ENCODE measurements at places on chromosomes 5 and 9.
A peak's percentile ranks its signal among the peaks of the same experiment; 100 is the strongest.

DNA sequence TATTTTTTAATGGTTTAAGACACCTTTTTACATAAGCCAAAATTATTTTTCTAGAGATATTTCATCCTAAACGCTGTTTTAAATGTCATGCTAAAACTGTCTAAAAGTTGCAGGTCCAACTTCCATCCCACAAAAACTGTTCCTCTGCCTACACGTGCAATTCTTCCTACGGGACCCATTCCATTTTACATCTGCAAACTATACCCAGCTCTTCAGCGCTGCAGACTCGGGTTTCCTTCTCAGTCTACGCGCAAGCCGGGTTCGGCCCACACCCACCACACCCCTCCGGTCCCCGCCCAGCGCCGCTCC, 8.7 kb downstream of the RANBP6 start:
- DNase-seq: no peak

GRCh38 chr5:112379542-112380325, 39.3 kb downstream of the EPB41L4A start:
- no peak for DNase-seq

GRCh38 chr9:7892975-7893374, 93.4 kb upstream of the DMAC1 start:
- DNase-seq: no peak

- no peak for DNase-seq
These were observed 136.8 kb downstream of the FRMD3 start for GRCh38 chr9:83401328-83401900.

- DNase-seq: no peak
These were observed 2.1 kb downstream of the RGS3 start for GRCh38 chr9:113465599-113466140.

- no peak for DNase-seq
These were observed 58.9 kb downstream of the NREP start for GRCh38 chr5:111697881-111698757.

- no peak for DNase-seq
These were observed 38.5 kb downstream of the VPS13A start for GRCh38 chr9:77215874-77216273.

DNA sequence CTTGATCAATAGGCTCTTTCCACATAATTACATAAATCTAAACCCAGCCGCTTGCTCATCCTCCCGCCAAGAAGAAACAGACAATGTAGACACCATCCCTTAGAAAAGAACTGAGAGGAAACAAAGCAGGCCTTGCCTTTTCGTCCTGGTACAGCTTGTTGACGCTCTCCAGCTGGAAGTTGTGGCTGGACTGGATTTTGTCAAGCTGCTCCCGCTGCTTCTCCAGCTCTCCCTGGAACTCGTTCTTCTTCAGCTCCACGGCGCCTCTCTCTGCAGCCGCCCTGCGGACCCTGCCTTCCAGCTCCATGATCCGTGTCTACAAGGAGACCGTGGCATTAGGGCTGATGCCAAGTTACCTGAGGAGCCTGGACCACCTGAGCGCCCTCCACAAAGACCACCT, 22.1 kb downstream of the GOLM1 start:
- DNase-seq: no peak

DNA sequence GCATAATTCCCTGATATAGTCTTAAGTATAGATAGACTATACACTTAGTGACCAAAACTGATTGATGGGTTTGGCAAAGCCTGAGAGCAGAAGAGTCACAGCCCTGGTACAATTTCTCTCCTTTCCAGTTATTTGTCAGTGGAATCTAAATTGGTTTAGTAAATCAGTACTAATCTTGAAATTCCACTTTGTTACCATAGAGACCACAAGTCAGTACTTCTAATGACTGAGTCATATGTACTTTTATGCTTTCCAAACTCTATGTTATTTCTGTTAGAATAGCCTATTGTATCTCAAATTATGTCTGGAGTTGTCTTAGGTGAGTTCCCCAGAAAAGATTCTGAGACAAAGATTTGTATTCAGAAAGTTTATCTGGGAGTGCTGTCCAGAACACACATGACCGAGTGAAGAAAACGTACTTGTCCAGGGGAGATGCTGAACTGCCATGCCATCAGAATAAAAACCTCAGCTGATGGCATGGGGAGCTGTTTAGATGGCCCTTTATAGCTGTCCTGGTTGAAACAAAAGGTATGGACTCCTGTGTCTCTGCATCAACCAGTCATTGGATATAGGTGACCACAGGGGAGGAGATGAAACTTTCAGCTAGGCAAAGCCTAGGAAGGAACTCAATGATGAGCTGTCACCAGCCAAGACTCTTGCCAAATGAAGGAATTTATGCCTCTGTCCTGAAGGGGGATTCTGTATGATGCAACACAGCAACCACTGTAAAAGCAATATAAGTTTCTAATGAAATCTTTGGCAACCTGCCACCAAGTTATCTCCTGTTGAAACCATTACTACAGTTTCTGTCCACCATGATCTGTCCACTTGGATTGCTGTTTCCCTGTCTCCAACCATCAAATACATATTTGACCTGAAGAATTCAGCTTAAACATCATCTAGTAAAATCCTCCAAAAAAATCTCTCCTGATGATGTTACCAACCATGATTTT, 18.0 kb upstream of the SMC2 start:
- no peak for DNase-seq

DNA sequence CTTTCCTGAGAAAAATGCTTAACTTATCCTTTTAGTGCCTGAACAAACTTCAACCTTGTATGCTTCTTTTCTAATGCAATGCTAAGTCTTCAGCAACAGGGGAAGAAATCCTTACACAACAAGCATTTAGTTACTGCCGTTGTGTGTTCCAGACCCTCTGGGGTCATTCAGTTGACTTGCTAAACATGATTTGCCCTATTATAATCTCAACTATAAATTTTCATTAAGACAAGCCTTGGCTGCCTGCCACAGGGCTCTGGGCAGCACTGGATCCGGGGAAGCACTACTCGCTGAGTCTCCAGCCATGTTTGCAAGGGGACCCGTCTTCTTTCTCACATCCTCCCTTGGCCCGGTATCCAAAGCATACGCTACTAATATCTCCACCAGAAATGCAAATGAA, 58.1 kb downstream of the PTCH1 start:
- no peak for DNase-seq

DNA sequence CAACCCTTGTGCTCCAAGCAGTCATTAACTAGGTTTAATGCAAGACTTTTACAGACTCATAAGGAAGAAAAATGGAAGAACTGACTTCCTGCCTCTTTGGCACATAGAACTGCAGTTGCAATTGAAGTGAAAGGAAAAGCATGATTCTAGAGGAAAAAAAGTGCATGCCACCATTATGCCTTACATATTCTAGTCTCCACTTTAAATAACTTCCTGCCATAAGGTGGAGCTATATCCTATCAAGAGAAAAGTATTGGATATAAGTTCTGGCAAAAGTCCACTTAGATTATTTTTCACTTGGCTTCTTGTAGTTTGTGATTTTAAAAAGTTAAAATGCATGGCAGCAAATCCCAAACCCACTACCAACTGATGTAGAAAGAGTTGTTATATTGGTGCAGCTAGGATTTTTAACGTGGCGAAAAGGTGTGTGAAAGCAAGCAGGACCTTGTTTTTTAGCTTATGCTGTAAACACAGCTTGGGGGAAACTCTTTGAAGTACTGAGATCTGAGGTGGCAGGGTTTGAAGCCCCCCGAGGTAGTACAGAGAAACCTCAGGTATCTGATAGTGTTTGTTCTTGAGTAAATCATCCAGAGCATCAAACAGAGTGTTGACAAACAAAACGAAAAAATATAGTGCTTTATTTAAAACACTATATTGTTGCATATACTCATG, 117.9 kb downstream of the ANXA1 start:
- DNase-seq: no peak

DNA sequence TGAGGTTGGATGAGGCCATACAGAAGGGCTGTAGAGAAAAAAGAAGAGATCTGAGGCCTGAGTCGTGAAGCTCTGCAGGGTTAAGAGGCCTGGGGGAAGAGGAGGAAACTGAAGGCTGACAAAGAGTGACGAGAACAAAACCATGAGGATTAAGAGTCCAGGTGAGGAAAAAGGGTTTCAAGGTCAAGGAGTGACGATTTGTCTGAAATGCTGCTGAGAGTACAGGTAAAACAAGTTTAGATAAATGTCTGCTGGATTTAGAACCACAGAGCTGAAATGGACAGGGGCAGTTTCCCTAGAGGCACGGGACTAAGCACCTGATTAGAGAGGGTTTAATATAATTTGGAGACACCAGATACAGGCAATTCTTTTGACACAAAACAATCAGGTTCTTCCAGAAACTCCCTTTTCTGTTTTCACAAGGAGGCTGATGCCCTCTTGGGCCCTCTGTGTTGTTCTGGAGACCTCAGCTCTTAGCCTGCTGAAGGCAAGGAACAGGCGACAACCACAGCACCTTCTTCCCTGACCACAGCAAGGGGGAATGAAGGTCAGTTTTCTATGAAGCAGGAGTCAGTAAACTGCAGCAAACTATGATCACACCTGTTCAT, 14.6 kb upstream of the GCNT1 start:
- DNase-seq: no peak

GRCh38 chr9:108331596-108331995, 524.2 kb downstream of the ACTL7B start:
- no peak for DNase-seq

- DNase-seq: no peak
These were observed 14.0 kb downstream of the PRUNE2 start for GRCh38 chr9:76891874-76892273.

DNA sequence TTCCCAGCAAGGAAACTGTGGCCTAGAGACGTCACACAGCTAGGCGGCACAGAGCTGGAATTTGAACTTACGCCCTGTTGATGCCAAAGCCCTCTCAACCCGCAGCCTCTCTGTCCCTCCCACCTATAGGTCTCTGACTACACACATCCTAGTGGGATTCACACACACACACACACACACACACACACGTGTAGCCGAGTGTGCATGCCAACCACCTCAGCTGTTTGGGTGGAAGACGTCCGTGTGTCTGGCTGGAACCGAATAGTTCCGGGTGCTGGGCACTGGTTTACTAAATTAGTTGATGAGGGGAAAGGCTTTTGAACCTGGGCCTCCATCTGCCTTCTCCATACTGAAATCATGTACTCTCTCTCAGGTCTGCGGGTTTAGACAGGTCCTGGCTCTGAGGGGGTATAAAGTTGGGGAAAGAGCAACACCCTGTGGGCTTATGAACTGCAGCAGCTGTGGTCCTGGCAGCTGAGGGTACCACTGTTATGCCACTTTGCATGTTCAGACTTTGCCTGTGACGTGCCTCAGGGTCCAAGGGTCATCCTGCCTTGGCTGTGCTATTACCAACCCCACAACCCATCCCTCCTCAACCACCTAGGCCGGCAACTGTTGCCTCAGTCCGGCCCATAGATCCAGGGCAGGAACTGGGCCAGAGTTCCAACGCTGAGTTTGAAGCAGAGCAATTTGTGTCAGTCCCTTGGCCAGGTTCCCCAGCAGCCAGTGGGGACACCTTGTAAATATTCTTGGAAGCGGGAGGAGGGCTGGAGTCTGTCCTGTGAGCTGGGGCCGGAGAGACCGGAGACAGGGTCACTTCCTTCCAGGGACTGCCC, 50.5 kb downstream of the PSD2 start:
- DNase-seq: peak; percentile 13

DNA sequence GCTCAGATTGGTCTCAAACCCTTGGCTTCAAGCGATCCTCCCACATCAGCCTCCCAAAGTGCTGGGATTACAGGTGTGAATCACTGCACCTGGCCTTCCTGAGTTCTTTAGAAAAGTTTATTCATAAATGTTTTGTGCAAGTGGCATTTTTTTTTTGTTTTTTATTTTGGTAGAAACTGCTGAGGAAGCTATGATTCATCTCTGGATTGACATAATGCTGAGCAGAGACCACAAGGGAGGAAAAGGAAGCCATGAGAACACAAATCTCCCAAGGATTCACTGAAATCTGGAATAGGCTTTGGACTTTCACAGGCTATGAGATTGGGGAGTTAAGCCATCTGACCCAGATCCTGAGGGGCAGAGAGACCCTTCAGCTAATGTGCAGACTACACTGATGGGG, 3.4 kb upstream of the SLC46A2 start:
- DNase-seq: no peak

DNA sequence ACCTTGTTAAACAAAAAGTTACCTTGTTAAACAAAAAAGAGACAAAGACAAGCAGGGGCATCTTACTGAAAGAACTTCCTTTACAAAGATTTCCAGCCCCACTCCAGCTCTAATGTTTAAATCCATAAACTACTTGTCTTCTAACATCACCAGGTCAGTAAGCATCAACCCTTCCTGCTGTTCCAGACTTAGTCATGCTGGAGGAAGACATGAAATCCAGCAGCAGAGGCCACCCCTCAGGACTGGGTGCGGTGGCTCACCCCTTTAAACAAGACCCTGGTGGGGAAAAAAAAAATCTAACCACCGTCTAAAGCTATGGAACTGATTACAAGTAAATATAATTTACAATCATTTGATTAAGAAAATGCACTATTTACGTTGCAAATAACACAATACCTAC, 9.1 kb downstream of the PDCL start:
- no peak for DNase-seq

DNA sequence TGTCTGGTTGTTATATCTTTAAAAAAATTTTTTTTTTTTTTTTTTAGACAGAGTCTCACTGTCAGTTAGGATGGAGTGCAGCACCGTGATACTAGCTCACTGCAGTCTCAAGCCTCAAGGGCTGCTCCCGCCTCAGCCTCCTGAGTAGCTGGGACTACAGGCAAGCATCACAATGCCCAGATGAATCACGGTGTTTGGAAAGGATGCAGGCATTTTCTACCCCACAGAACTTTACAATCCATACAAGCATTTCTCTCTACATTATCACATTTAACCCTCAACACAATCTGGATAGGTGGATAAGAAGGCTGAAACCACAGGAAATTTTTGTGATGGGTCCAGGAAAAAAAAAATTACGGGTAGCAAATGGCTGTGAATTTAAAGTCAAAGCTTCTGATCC, 5.8 kb upstream of the PCA3 start:
- no peak for DNase-seq

DNA sequence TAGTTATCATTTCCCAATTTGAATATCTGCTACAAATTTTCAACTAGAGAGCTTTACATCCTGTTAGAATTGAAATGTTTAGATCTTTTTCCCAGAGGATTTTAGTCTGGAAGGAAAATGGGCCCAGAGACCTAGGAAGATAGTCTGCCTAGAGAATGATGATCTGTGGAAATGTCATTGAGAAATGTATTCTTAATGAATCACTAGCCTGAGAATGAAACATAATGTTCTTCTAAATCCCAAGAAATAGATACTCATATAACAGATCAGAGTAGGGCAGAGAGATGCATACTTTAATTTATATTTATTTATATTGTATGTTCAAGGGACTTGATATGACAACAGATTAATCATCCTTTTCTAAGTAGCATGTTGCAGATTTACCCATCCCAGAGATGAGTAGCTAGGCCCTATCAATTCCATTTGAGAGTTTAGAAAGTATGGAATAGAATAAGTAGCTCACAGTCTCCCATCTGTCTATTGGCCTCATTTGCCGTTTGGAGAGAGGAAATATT, 25.1 kb upstream of the SLC44A1 start:
- no peak for DNase-seq

DNA sequence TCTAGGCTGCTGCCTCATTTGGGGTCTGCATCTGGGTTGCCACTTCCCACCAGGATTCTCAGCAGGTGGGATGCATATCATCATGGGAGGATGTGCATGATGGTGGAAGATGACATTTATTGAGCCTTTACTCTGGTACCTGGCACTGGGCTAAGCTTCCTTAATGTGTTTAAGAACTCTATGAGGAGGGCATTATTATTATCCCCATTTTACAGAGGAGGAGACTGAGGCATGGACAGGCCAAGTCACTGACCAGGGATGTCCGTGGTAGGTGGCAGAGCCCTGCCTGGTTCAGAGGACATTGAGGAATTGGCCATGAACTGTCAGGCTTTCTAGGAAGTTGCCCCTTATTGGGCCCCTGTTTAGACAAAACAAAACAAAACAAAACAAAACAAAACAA, 31.1 kb upstream of the TIFAB start:
- DNase-seq: no peak

GRCh38 chr5:54234304-54234933, 76.0 kb downstream of the ARL15 start:
- no peak for DNase-seq
